ENCODE measurements at places on chromosomes 7 and 10.

- DNase-seq = no peak
Observed at GRCh38 chr7:17968791-17969715, 28.8 kb upstream of the SNX13 start.

DNA sequence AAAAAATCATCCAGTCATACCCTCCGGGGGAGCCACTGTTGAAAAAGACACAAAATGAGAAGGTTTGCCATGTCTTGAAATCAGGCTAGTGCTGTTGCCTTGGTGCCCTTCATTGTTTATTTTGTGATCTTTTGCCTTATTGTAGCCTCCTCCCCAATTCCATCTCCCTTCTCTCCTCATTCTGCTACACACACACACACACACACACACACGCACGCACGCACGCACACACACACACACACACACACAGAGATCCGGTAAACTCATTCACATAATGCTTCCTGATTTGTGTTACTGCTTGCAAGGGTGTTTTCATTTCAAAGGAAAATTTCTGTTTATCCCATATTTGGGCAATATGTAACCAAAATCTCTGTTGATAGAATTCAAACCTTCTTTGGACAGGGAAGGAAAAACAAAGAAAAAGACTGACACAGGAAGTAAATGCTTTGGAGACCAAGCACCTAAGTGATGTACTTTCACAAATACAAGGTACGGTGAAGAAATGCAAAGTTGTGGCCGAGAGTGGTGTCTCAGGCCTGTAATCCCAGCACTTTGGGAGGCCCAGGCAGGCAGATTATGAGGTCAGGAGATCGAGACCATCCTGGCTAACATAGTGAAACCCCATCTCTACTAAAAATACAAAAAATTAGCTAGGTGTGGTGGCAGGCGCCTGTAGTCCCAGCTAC lies 141.1 kb upstream of the CDK13 start:
- no peak for DNase-seq

- no peak for DNase-seq
Observed at GRCh38 chr7:90749262-90749661, 153.1 kb downstream of the CDK14 start.

DNA sequence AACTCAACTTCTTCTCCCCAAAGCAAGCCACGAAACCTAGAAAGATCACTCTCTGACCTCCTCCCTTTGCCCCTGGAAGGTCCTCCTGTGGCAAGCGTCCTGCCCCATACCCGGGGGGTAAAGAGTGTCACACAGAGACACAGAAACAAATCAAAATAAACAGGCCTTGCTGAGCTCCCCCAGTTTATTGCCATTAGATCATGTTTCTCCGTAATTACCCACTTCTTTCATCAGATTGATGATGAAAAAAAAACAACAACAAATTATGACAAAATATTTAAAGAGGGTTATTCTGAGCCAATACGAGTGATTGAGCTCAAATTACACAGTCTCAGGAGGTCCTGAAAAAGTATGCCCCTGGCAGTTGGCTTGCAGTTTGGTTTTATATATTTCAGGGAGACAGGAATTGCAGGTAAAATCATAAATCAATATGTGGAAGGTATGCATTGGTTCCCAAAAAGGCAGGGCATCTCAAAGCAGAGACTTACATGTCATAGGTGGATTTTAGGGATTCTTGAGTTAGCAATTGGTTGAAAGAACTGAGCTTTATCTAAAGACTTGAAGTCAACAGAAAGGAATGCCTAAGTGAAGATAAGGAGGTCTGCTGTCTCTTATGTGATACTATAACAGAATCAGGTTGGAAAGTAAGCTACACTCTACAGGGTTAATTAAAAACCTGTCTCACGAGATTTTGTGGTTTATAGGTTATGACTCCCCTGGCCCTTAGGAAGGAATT lies 86.2 kb downstream of the APBB1IP start:
- no peak for DNase-seq

- DNase-seq = no peak
Observed at GRCh38 chr10:64219271-64220025, 698.2 kb downstream of the REEP3 start.

DNA sequence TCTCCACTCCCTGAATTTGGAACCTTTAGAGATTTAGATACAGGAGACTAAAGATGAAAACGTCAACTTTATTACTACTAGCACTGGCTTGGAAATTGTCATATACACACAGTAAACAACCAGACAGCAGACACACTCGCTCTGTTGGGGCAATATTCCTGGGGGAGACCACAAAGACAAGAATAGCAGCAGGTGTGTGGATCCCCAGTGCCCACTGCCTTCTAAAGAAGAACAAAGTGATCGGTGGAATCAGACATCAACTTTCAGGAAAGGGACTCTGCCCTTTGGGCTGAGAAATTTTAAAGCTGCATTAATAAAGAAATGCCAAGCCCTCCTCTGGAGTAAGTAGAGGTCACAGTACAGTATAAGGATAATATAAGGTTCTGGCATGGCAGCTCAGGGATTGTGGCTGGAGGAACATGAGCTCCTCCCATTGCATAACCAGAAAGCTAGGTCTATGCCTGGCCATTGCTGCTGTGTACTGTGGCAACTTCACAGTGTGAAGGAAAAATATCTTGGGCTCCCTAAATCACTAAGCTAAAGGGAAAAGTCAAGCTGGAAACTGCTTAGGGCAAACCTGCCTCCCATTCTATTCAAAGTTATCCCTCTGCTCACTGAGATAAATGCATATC lies 57.1 kb upstream of the ANKRD1 start:
- no peak for DNase-seq

DNA sequence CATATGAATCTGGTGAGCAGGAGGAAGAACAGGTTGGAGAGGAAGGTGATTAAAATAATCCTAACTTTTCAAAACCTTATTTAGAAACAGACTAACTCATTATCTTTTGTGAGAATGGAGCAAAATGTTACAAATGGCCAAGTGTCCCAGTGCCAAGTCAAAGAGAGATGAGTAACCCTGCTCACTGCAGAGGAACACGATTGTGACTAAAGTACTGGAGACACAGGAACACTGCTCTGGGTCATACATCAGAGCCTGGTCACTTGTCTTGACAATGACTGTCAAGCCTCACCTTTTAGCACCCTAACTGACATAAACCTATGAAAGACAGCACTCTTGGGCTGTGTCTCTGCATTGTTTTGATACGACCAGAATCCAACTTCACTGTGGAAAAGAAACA lies 108.8 kb downstream of the SGMS1 start:
- no peak for DNase-seq

DNA sequence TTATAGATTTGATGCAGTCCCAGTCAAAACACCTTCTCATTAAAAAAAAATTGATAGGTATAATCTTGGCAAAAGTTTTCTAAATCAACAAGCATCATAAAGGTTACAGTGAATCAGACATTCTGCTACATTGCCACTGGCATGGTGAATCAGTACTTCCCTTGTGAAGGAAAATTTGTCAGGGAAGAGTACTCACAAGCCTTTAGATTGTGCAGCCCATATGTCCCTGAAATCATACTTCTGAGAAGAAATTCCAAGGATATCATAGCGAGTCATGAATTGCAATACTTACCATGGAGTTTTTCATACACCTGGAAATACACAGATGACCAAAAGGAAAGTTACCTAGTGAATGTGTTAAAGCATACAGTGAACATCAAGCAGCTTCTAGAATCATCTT lies 17.2 kb downstream of the VSTM2A start:
- no peak for DNase-seq

GRCh38 chr7:144022169-144022568 lies 22.0 kb downstream of the OR6B1 start:
- DNase-seq = no peak

- no peak for DNase-seq
Observed at GRCh38 chr7:90671571-90671970, 75.5 kb downstream of the CDK14 start.

DNA sequence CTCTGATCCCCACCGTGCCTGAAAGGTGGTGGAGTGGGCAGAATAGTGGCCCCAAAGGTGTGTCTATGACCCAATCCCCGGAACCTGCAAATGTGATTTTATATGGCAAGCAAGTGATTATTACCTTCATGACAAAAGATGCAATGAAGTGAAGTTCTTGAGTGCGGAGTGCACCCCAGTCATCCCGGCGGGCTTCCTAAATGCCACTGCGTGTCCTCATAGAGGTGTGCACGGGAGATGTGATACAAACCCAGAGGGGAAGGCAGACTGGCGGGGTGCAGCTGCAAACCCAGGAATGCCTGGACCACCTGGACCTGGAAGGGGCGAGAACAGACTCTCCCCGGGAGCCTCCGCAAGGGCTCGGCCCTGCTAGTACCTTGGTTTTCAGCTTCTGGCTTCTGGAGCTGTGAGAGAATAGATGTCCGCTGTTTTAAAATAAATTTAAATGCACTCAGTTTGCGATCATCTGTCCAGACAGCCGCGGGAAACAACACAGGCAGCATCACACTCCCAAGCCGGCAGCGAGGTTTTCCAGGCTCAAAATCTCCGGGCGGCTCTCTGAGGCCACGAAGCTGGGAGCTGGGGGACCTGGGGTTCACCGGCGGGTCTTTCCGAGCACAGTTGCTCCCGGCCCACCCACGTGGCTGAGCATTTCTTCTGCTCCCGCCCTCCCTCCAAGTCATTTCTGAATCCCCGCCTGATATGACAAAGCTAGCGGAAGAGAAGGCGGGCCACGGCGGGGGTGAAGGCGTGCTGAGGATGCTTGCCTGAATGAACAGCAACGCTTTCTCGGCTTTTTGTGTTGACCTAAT lies 50.4 kb upstream of the EBF3 start:
- DNase-seq = no peak

- DNase-seq = no peak
Observed at GRCh38 chr7:101496017-101496416, 133.1 kb downstream of the MYL10 start.

DNA sequence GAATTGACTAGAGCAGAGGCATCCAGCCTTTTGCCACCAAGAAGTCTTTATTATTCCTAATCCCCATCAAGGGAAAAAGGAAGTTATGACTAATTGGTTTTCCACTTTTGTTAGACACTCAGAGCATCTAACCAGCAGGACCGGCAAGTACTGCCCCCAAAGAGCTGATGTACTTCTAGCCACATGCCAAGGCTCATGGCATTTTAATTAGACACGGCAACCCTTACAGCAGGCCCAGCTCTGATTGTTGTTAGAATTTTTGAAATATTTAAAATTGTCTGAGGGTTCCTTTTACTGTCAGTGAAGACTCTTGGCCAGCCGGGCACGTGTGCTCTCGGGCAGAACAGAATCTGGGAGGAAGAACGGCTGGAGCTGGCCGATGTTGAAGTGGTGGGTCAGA lies 114.8 kb downstream of the SPAG6 start:
- DNase-seq = no peak

GRCh38 chr7:6154542-6155404 lies 117.7 kb downstream of the CYTH3 start:
- DNase-seq = no peak

- DNase-seq = peak; percentile 30
Observed at GRCh38 chr7:155815332-155816191, 3.3 kb upstream of the SHH start.

DNA sequence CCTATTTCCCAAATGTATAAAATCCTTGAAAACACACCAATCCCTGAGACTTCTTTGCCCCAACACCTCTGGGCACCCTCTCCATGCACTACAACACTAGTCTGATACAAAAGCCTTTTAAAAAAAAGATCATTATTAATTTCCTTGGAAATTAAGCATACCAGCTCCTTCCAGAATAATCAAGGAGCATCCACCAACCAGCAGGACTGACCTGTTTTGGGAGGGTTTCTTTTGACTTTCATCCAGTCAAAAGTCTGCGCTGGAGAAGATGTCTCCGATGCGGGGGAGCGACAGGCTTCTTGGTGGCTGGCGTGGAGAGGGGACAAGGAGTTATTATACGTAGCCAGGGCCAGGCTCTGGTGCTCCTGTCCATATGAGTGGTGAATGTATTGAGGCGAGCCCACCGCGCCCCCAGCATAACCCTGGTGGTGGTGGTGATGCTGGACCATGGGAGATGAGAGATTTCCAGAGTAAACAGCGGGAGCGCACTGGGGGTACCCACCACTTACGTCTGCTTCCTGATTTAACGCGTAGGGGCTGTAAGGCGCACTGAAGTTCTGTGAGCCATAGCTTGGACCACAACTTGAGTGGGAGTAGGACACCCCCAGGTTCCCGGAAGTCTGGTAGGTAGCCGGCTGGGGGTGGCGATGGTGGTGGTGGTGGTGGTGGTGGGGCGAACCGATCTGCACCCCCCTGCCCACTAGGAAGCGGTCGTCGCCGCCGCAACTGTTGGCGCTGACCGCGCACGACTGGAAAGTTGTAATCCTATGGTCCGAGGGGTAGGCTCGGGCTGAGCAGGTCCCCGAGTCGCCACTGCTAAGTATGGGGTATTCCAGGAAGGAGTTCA lies 527 bp downstream of the HOXA1 start:
- no peak for DNase-seq

DNA sequence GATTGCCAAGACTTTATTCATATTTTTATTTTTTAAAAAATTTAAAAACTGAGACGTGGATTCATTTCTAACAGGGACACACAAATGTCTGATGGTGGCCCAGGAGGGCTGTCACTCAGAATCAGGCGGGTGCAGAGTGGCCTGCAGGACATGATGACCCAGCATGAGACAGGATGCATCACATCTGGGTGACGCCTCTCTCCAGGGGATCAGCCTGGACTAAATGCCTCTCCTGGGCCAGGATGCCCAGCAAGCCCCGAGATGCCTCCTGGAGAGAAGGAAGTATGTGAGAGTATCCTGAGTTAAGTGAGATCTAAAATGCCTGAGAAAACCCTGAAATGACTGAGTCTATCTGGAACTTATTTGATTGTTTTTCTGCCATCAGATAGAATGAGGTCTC lies 16.9 kb upstream of the MTURN start:
- no peak for DNase-seq

GRCh38 chr10:47296156-47296894 lies 3.7 kb upstream of the GDF10 start:
- no peak for DNase-seq

DNA sequence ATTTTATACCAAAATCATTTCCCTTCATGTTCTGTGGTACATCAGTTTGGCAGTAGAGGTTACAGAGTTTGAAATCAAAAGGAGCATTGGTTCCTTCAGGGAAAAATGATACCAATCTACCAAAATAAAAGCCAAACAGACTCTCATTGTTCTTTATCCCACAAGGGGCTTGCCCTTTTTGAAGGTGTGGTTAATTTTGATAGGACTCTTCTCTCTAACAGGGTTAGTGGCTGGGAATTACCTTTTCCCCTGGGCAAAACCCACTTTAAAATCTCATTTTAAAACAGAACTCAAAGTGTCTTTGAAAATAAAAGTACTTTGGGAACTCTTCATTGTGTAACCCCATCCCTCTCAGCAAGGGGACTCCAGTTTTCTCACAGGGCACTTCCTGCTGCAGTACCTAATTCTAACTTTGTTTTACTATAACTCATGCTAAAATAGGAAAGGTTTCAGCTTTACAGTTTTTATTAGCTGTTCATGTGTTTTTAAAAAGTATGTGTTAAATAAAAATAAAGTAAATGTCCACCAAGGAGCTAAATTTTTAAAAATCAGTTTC lies 30.6 kb downstream of the SMNDC1 start:
- no peak for DNase-seq

- DNase-seq = no peak
Observed at GRCh38 chr10:18418541-18419215, 232.7 kb downstream of the NSUN6 start.

DNA sequence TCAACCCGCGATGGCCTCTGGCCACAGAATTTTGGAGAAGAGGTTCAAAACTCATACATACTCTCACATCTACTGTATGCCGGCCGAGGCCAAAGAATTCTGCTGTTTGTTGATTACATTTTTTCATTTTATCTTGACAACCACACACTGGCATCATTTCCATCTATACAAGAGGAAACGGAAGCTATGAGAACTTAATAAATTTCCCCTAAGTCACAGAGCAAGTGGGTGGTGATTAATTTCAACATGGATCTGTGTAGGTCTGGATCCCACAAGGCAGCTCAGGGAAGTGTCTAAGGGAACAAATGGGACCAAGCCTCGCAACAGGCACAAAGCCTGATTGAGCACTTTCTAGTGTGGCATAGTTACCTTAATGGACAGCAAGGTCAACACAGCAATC lies 18.0 kb downstream of the ELMO1 start:
- DNase-seq = no peak
